T follicular helper cell (primary cell): ENCODE measurements at places on chromosomes 5 and 9.
A peak's percentile ranks its signal among the peaks of the same experiment; 100 is the strongest.

- DNase-seq = no peak
These were observed 1259.0 kb upstream of the NUDT12 start for GRCh38 chr5:104821606-104822005.

- no peak for DNase-seq
These were observed 18.5 kb downstream of the CAMSAP1 start for GRCh38 chr9:135888766-135889394.

DNA sequence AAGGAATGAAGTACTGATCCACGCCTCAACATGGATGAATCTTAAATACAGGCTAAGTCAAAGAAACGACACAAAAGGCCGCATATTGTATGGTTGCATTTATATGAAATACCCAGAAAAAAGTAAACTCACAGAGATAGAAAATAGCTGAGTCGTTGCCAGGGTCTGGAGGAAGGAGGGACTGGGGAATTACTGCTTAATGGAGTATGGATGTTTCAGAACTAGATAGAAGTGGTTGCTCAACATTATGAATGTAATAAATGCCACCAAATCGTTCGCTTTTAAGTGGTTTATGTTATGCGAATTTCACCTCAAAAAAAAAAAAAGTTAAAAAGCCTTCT lies 784 bp upstream of the MSANTD3 start:
- DNase-seq = no peak

GRCh38 chr5:24232929-24233498 lies 411.8 kb downstream of the CDH10 start:
- no peak for DNase-seq

- DNase-seq = no peak
These were observed 80.2 kb downstream of the PJA2 start for GRCh38 chr5:109329333-109330237.

DNA sequence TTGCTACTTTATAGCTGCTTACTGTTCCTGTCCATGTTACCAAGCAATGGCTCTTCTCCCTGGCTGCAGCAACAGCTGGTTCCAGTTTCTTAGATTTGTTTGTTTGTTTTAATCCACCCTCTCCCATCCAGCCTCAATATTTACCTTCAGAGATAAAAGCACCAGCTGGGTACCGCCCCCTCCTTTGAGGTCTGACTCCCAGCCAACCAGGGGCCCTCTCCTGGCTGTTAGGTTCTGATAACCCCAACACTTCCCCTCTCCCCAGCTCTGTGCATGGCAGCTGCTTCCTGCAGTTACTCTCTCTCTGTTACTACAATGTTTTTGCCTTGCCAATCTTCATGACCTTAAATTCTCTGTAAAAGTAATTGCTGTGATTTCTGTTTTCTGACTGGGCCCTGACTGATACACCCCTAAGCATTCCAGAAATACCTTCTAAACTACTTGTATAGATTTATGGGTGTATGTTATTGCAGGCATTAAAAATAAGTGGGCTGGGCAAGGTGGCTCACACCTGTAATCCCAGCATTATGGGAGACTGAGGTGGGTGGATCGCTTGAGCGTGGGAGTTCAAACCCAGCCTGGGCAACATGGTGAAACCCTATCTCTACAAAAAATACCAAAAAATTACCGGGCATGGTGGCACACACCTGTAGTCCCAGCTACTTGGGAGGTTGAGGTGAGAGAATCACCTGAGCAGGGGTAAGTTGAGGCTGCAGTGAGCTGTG lies 2.6 kb upstream of the GCNT1 start:
- peak; percentile 23 for DNase-seq

- DNase-seq = no peak
These were observed 206.0 kb downstream of the NFIB start for GRCh38 chr9:14107977-14108376.

- no peak for DNase-seq
These were observed 643.7 kb upstream of the ACO1 start for GRCh38 chr9:31740705-31741104.

DNA sequence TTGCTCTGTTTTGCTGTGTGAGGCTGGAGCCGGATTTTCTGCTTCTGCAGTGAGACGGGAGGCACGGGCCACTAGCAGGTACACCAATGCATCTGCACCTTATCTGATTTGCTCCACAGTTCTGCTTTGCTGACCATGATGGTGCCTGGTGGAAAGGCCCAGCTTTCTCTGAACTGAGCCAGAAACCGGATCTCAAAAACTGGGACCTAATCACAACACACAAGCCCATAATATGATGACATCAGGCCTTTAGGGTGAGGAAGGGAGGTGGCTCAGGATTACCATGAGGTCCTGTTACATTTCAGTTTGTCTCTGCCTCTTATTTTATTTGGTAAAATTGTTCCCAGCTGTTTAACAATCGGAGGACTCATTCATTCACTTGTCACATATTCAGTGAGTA lies 49.8 kb downstream of the FGF1 start:
- DNase-seq = no peak

- no peak for DNase-seq
These were observed 91.2 kb downstream of the ARRDC3 start for GRCh38 chr5:91291628-91292569.

- DNase-seq = no peak
These were observed 35.2 kb downstream of the COL23A1 start for GRCh38 chr5:178555005-178555404.

DNA sequence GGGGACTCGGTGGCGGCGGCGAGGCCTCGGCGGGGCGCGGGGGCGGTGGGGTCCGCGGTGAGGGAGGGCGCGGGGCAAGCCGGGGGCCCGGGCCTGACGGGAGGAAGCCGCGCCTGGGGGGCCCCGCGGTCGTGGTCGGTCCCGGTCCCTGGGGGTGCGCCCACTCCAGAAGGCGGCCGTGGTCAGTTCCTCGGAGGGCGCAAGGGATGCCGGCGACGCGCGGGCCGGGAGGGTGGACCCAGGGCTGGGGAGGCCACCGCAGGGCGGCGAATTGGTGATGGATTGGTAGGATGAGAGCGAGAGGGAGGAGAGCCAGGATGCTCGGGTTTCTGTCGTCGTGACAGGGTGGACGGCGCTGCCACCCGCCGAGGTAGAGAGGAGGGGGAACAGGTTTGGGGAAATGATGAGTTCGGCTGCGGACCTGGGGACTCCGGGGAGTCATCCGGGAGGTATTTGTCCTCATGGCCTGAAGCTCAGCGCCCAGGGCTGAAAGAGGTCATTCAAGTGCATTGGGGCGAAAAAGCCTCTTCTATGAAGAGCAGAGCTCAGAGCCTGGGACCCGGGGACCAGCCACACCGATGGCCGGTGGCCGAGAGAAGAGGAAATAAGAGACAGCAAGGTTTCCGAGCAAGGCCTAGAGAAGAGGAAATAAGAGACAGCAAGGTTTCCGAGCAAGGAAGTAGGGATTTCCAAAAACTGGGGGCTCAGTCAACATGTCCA lies 557 bp downstream of the GNG10 start:
- DNase-seq = no peak

- DNase-seq = no peak
These were observed 30.9 kb downstream of the CXXC5 start for GRCh38 chr5:139678751-139679750.

DNA sequence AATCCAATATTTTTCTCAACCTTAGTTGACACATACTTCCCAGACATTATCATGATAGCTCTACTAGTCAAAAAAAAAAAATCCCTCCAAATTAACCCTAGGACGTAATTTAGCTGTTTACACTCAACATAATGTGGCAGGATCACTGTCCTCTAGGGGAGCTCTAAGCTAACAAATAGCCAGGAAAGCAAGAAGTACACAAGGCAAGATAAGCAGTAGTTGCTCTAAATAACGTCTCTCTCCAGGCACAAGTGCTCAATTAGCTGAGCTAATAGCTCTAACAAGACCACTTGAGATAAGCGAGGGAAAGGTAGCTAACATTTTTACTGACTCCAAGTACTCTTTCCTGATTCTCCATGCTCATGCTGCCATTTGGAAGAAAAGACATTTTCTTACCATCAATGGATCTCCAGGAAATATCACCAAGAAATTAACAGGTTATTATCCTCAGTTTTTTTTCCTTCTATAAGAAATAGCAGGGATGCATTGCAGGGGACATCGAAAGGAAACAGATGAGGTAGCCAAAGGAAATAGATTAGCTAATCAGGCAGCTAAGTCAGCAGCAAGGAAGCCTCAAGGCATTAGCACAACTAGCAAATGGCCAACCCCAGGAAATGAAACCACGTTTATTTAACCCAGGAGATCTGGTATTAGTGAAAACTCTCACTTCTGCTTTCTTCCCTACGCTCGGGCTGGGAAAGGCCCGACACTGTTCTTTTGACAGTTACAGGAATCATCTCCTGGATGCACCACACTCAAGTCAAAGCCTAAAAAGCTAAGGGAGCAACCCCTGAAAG lies 614.1 kb downstream of the PTPRD start:
- DNase-seq = no peak

DNA sequence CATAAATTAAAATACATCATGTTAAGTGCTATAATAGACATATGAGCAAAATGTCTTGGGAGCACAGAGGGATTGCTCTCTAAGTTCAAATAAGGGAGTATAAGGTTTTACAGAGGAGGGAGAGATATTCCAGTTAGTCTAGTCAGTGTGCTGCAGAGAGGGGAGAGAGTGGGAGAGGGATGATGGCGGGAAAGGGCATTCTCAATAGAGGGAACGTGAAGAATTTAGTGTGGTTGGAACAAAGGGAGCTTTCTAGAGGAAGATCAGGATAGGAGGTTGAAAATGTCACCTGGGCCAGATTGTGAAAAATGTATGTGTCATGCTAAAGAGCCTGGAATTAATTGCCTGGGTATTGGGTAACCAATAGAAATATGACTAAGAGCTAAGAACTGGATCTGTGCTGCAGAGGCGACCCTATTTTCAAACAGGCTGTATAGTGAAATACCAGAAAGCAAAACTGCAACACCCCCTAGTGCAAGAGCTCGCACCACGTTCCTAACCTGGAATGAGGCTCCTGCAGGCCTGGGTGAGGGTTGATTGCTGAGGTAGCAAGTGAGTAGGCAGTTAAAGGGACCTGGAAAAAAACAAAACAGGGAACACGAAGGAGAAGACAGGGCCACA lies 791.8 kb upstream of the C9orf72 start:
- no peak for DNase-seq

GRCh38 chr5:14182761-14183160 lies 39.6 kb downstream of the TRIO start:
- DNase-seq = no peak

- no peak for DNase-seq
These were observed 470 bp downstream of the HBEGF start for GRCh38 chr5:140345919-140346347.

GRCh38 chr5:181108578-181109165 lies 22.3 kb downstream of the OR2V1 start:
- no peak for DNase-seq

- no peak for DNase-seq
These were observed 26.7 kb downstream of the SLC6A18 start for GRCh38 chr5:1251678-1252580.

GRCh38 chr5:109484597-109484996 lies 74.8 kb upstream of the PJA2 start:
- no peak for DNase-seq

GRCh38 chr9:88745276-88746001 lies 210.5 kb downstream of the NXNL2 start:
- no peak for DNase-seq

- DNase-seq = no peak
These were observed 284.2 kb downstream of the SMARCA2 start for GRCh38 chr9:2299156-2299842.

DNA sequence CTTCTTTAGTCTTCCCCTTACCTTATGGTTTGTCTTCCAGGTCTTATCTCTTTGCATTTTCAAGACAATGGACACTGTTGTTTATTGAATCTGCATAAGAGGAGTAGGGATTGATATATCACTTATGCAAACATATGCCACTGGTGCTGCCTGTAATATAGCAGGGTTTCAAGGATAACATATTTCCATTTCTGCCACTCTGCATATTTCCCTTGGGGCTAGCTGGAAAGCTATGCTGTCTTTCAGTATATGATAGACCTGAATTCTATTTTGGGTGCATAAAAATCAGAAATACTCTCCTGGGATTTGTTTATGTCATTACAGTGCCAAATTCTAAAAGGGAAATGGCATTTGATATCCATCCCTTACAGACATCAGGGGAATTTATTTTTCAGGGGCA lies 400.2 kb downstream of the TLR4 start:
- DNase-seq = no peak

- DNase-seq = no peak
These were observed 306.7 kb downstream of the NR2F1-AS1 start for GRCh38 chr5:93274291-93274690.

- DNase-seq = peak; percentile 2
These were observed 51.2 kb downstream of the MRPS27 start for GRCh38 chr5:72268753-72269410.

GRCh38 chr5:58240322-58240721 lies 219.6 kb downstream of the PLK2 start:
- no peak for DNase-seq

GRCh38 chr5:82169892-82170291 lies 108.3 kb downstream of the RPS23 start:
- DNase-seq = no peak

GRCh38 chr5:149438711-149439132 lies 59.6 kb upstream of the IL17B start:
- DNase-seq = no peak

DNA sequence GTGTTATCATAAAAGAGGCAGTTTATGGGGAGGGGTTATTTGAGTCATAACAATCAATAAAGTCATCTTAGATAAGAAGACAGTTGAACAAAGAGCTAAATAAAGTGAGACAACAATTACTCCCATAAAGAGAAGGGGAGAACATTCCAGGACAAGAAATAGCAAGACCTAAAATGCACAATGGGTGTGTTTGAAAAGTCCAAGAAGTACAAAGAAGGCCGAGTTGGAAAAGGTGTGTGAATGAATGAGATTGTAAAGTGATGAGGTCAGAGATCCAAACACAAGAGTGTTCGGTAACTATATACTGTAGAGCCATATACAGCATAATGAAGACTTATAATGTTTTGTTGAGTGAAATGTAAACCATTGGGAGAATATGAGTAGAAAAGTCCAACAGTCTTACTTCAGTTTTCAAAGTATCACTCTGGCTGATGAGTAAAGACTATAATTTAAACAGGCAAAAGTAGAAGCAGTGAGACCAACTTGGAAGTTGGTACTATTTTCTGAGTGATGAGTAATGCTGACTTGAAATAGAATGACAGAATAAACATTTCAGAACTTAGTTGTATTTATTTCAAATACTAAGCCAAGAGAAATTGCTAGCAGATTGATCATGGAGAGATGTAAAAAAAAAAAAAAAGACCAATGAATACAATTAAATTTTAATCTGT lies 868.7 kb upstream of the CDH9 start:
- no peak for DNase-seq

DNA sequence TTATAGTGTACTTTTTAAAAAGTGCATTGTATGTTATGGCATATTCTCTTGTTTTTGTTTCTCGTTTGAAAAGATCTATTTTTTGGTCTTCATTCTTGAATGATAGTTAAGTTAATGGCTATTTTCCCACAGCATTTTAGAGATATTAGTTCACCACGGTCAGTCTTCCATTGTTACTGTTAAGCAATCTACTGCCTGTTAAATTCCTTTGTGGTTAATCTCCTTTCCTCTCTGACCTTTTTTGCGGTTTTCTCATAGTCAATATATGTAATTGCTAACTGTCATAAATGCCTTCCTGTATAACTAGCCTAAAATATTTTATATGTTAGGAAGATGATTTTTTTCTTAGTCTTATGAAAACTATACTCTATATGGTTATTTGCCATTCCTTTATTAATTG lies 250.8 kb upstream of the FBXL7 start:
- no peak for DNase-seq
